ENCODE measurements at places on chromosomes 4 and X. TPM values are rescaled to one million over a fixed set of nuclear protein-coding genes. Genes with fewer than 3 reads are reported as not detected.

Gene LRCH2
- 4.6 TPM for total RNA-seq

Gene RBM46
- total RNA-seq = under 0.01 TPM

Gene CTAG1A
- not detected for total RNA-seq

Gene APLN
- 0.32 TPM for total RNA-seq

Gene SYN1
- 0.09 TPM for total RNA-seq

Gene PLAC1
- 0.26 TPM for total RNA-seq

Gene GPRIN3
- not detected for total RNA-seq

Gene TDO2
- 9.3 TPM for total RNA-seq

Gene SLITRK4
- total RNA-seq = not detected

Gene GATA1
- total RNA-seq = not detected

Gene CT47B1
- not detected for total RNA-seq

Gene ADGRG2
- under 0.01 TPM for total RNA-seq

Gene PNPLA4
- total RNA-seq = 14.3 TPM

Gene PNMA5
- not detected for total RNA-seq

Gene TMPRSS11F
- not detected for total RNA-seq

Gene ANK2
- 284 TPM for total RNA-seq

Gene RAI2
- total RNA-seq = 1.1 TPM

Gene FAM236A
- not detected for total RNA-seq

Gene PDGFC
- total RNA-seq = 39.4 TPM

Gene WNK3
- total RNA-seq = 0.16 TPM

Gene DEFB131A
- total RNA-seq = not detected

Gene GNL3L
- 15.0 TPM for total RNA-seq

Gene SPOCK3
- 1.3 TPM for total RNA-seq

Gene TMPRSS11E
- not detected for total RNA-seq

Gene IL2RG
- not detected for total RNA-seq

Gene CXCL11
- not detected for total RNA-seq

Gene L1CAM
- 0.09 TPM for total RNA-seq

Gene FAM184B
- total RNA-seq = not detected

Gene ATOH1
- total RNA-seq = not detected

Gene UGT2A1
- not detected for total RNA-seq

Gene GPC3
- 0.63 TPM for total RNA-seq

Gene SMC1A
- 5.9 TPM for total RNA-seq

Gene TIGD4
- total RNA-seq = 0.26 TPM

Gene SORCS2
- 0.79 TPM for total RNA-seq

Gene PTTG2
- not detected for total RNA-seq

Gene GC
- not detected for total RNA-seq

Gene NLRP2B
- not detected for total RNA-seq

Gene GJB1
- total RNA-seq = not detected

Gene HSFX2
- total RNA-seq = 0.32 TPM

Gene DMP1
- not detected for total RNA-seq

Gene NEK1
- total RNA-seq = 11.3 TPM

Gene SERPINA7
- not detected for total RNA-seq

Gene GPR50
- total RNA-seq = not detected

Gene RBM47
- total RNA-seq = 0.32 TPM

Gene TXK
- 0.16 TPM for total RNA-seq

Gene SH2D1A
- total RNA-seq = not detected

Gene TMPRSS11D
- total RNA-seq = under 0.01 TPM

Gene NMU
- not detected for total RNA-seq

Gene CD40LG
- not detected for total RNA-seq

Gene CXCR3
- total RNA-seq = not detected

Gene PAGE1
- total RNA-seq = not detected

Gene OCIAD2
- total RNA-seq = 83.2 TPM

Gene NHS
- total RNA-seq = 2.0 TPM

Gene ALAS2
- not detected for total RNA-seq

Gene FMR1NB
- total RNA-seq = not detected
